ENCODE measurements at places on chromosomes 4 and X.

DNA sequence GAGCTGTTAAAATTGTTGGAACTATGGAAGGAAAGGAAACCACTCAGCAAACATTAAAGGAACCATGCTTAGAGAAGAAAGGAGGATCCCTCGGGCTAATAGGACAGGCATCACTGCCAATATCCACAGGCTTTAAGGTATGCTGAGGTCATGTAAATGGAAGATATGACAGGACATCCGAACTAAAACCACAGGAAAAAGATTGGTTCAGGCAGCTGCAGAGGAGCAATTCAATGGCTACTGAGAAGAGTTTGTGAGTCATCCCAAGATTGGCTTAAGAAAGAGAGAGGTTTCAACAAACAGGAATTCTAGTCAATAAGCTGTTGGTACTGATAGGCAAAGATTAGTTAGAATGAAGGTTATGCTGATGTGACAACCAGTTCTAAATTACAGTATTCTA, 106.4 kb upstream of the FAM241A start:
- DNase-seq, result no peak

GRCh38 chr4:148090503-148091476, 351.4 kb downstream of the NR3C2 start:
- DNase-seq, result no peak

GRCh38 chrX:103405009-103405333, 28.6 kb downstream of the BEX3 start:
- DNase-seq, result no peak

DNA sequence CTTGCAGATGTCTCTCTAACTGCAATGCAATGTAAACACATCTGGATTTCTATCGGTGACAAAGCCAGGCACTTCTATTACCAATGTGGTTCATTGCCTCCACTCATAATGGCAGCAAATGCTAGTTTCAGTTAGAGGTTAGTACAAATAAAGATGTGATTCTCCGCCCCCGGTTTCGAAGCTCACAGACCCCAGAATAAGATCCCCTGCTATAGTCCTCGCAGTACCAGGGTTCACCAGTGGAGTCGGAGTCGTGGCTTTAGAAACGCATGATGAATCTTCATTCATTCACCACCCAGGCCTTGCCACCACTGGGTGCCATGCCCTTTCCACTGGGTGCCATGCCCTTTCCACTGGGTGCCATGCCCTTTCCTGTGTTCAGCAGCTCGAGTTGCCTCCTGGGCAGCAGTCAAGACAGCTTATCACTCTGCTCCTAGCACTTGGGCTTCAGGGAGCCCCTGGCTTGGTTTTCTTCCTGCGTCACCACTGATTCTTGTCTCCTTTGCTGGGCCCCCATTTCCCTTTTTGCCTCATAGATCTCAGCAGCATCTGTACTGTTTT, 3.5 kb upstream of the NAA10 start:
- DNase-seq, result no peak

GRCh38 chr4:8517946-8518345, 62.2 kb upstream of the GPR78 start:
- DNase-seq, result no peak

Data from stimulated activated CD8-positive, alpha-beta memory T cell treated with anti-CD3 and anti-CD28 coated beads, Interleukin-7, amount 100 ng/mL, for 4 hours (primary cell).